ENCODE measurements at places on chromosomes 2 and 18.

DNA sequence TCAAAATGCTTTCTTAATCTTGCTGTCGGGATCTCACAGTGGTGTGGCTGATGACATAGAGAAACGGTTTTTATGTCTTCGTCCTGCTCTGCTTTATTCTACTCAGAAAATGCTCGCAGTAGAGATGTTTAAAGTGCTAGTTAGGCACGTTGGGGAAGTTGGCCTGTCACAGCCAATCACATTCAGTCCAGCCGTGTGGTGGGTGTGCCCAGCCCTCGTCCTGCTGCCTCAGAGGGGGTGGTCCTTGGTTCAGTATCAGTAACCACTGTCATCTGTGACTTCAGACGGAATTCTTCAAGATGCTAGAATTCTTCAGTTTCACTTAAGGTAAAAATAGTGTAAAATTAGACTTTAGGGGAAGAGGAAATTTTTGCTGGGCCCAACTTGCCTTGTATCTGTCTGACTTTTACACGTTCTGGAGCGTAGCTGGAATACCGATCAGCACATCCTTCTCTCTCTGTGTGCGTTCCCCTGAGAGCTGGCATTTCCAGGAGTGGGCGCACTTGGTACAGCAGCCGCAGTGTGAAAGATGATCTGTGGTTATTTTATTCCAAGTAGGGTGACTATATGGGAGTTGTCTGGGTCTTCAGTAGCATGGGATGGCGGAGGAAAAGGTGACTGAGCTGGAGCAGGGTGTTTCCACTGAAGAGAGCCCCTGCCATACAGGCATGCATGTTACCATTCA is 18.5 kb downstream of the TRAF3IP1 start:
- no peak for DNase-seq

DNA sequence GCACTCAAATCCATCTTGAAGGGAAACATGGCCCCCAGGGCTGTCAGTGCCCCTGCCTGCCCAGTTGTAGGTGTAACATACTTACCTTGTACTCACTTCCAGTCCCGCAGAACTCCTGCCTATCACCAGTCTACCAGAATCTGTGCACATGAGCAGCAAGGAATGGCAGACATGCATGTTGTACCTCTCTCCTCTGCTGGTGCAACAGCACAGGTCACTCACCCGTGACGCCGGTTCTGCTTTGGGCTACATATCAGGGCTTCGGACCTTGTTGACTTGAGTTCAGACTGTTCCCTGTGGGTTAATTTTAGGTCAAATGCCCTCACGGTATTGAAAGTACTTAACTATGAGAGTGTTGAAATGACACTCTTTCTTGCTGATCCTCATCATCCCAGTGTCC is 215.7 kb downstream of the TPGS2 start:
- no peak for DNase-seq

DNA sequence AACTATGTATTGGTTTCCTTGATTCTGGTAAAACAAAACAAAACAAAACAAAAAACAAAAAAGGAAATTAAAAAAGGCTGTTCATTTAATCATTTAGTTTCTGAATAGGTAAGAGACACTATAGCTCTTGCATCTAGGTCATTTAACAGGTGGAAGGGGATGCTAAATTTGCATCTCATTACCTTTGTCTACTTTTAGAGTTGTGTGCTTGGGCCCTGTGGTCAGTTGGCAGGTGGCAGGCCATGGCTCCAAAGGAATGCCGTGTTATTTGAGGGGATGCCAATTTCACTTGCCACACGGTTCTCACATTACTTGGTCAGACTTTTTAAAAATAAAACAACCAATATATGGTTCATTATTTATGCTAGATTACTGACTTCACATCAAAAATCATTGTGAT is 9.2 kb downstream of the GALNT13 start:
- no peak for DNase-seq

DNA sequence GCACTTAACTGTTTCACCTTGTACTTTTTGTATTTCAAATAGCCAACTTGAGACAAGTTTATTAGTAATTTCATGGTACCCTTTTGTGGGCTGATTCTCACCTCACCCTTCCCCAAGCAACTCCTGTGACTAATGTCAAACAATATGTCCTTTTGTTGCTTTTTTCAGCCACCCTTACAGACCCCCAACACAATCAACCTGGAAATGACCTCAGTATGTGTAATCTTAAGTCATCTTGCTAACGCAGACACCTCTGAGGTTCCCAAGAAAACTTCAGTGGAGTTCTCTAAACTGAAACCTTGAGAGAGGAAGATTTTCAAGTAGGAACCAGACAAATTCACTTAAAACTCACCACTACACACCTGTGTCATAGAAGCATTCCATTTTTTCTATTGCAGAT is 69.5 kb downstream of the KYNU start:
- no peak for DNase-seq

- DNase-seq, result no peak
Measured at GRCh38 chr18:13280070-13280795, 61.7 kb downstream of the LDLRAD4 start.

- DNase-seq, result no peak
Measured at GRCh38 chr2:200380091-200380561, 73.6 kb downstream of the SPATS2L start.

GRCh38 chr2:213152065-213152794 is 818 bp upstream of the IKZF2 start:
- no peak for DNase-seq

DNA sequence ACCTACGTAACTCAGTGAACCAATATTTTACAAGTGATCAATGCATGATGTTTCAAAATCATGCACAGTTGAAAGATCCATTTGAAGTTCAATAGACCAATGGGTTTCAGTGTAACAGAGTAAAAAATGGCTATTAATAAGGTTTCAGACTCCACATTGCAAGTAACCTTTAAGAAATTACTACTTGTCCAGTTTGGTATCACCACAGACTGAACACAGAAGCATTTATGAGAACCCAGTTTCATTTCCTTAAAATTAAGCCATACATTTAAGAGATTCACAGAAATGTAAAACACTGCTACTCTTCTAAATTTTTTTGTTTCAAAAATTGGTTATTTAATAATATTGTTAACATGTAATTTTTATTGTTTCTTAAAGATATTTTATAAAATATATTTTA is 98.9 kb upstream of the CHRNA1 start:
- DNase-seq, result no peak

DNA sequence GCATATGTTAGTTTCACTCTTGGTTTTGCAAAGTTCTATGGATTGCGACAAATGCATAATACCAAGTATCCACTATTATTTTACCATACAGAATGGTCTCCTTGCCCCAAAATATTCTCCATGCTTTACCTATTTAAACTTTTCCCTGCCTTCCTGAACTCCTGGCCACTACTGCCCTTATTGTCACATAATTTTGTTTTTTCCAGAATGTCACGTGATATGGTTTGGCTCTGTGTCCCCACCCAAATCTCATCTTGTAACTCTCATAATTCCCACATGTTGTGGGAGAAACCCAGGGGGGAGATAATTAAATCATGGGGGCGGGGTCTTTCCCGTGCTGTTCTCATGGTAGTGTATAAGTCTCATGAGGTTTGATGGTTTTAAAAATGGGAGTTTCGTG is 760.0 kb downstream of the METTL4 start:
- DNase-seq, result no peak

- DNase-seq, result no peak
Measured at GRCh38 chr2:230505162-230505561, 89.2 kb downstream of the SP100 start.

DNA sequence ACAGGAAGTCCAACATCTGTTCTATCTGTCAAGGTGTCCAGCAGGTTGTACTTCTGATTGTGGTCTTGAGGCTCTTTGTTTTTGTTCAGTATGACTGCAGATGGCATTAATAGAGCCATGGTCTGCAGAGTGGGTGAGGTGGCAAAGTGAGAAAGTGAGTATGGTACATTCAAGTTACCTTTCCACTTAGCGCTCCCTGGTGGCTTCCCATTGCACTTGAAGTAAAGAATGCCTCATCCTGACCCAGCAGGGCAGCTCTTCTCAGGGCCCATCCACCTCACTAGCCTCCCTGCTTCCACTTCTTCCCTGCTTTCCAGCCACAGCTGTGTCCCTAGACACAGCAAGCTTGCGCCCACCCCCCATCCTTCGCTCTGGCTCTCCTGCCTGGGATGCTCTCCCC is 148.0 kb upstream of the ALPP start:
- no peak for DNase-seq

DNA sequence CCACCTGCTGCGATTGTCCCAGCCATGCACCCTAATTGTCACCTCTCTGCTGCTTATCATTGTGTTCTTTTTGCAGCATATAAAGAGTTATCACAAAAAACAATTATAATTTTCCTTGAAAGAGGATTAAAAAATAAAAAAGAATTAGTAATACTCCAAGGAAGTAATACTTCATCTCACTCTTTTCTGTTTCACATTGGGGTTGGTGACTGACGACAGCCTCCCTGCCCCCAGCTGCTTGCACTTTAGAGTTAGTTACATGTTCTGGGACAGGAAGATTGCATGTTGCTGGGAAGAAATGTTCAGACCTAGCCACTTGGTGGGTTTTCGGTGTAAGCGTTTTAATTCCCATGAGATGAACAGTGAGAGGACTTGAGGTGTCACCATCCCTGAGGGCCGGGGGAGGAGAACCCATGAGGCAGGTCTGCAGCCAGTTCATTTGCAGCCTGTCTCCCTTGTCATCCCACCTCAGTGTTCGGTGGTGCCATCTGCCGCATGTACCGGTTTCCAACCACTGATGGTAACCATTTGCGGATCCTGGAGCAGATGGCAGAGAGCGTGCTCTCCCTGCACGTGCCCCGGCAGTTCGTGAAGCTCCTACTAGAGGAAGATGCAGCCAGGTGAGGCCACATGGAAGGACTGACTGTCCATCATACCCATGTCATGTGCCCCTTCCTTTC is 69.1 kb downstream of the COA5 start:
- no peak for DNase-seq

DNA sequence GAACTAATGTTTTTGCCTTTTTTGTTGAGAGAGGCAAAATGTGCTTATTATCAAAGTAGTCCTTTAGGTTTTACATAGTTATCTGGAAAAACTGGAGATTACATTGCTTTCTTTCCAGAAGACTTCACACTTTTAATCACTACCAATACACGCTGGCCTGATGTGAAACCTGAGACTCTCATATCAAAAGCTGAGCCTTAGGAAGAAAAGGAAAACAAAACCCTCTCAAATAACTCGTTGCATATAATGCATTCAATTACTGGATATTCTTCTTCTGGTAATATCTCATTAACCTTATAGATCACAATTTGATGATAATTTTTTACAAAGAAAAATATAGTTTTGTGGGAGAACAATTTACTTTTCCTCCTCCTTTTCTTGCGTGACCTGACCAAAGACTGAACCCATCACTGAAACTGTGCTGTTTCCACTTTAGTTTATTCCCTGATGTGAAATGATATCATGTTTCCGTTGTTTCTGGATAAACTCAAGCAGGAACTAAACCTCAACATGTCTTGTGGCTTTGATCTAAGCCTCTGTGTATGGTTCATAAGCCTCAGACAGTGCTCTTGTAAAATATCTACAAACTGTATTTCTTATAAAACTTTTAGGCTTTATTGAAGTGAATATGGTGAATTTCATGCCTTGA is 332.4 kb downstream of the GULP1 start:
- peak; percentile 63 for DNase-seq

DNA sequence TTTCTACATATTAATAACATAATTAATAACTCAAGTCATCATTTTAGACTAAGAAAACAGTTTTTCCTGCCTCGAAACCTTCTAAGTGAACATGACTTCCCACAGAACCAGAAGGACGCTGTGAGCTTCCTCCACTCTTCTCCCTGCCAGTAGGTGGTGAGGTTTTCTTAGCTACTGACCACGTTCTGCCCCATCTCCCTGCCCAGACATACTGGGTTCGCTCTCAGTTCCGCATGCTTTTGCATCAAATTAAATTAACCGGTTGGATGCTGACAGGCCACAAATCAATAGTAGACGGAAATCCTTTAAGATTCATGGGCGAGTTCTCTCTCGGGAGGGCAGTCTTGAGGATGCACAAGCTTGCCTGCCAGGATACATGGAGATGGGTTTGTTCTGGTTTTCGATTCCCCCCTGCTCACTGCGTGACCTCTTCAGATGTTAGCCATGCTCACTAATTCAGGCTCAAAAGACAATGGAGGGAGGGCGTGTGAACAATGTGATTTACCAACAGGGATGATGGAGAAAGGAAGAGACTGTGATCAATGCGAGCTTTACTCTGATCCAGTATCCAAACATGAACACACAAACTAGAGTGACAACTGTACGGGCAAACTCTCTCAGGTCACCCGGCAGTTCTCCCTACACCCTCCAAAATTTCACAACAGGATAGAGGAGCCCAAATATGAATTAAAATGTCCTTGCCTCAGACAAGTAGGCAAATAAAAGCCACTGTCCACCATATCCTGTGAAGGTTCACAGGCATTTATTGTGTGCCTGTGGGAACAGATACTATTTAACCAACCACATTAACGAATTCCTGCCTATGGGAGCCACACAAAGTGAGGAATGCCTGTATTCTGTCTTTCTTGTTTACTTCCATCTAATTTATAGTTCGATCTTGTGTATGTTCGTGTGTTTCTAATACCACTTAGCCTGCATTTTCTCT is 375.7 kb downstream of the EIPR1 start:
- no peak for DNase-seq

- DNase-seq, result no peak
Measured at GRCh38 chr2:127651971-127652550, 6.1 kb downstream of the GPR17 start.

- DNase-seq, result no peak
Measured at GRCh38 chr2:99487906-99488305, 1.9 kb downstream of the REV1 start.

- DNase-seq, result no peak
Measured at GRCh38 chr2:62158444-62159121, 37.3 kb upstream of the B3GNT2 start.

- DNase-seq, result no peak
Measured at GRCh38 chr2:217433522-217433921, 569.3 kb downstream of the TNS1 start.

GRCh38 chr2:217854684-217855420 is 147.9 kb downstream of the TNS1 start:
- no peak for DNase-seq

DNA sequence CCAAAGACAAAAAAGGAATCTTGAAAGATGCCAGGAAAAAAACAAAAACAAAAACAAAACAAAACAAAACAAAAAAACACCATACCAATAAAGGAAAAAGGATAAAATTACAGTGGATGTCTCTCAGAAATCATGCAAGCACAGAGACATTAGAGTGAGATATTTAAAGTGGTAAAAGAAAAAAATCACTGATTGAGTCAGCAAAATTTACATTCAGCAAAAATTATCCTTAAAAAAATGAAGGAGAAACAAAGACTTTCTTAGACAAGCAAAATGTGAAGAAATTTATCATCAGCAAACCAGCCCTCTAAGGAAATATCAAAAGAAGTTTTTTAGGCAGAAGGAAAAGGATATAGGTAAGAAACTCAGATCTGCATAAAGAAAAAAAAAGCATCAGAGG is 10.2 kb upstream of the GKN1 start:
- no peak for DNase-seq

GRCh38 chr2:31511376-31511775 is 69.4 kb downstream of the SRD5A2 start:
- no peak for DNase-seq
